Activated CD4-positive, alpha-beta T cell treated with anti-CD3 and anti-CD28 coated beads for 36 hours (primary cell): ENCODE measurements at places on chromosomes 1 and 21. TPM values are rescaled to one million over a fixed set of nuclear protein-coding genes. Genes with fewer than 3 reads are reported as not detected.

GRCh38 chr1:155062702-155063411 lies 683 bp upstream of the EFNA4 start:
- peaks cover 13% of the 10 kb centered on the region for H3K36me3 ChIP-seq
- H3K27ac ChIP-seq = peak overlapping the region; percentile 60
- no peaks in the 10 kb centered on the region for H3K27me3 ChIP-seq
- peak; percentile 92 for DNase-seq
- peak overlapping the region; percentile 83 for H3K4me3 ChIP-seq
- peaks cover 31% of the 10 kb centered on the region for H3K4me1 ChIP-seq

DNA sequence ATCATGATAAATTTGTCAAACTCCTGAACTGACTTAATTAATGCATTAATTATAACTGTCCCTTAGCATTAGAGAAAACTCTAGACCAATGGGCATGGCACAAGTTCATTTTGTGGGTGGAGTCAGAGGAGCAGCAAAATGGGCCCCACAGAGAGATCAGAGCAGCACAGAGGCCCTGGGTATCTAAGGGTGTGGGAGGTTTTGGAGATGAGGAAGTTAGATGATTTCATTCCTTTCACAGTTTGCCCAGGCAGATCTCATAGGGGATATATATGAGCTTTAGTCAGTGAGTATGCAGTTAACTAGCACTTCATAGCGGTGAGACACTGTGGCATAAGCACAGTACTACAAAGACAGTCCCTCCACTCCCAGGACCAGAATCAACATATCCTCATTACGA lies 117.3 kb downstream of the MAB21L3 start:
- H3K4me1 ChIP-seq = peaks cover 11% of the 10 kb centered on the region
- no peaks in the 10 kb centered on the region for H3K36me3 ChIP-seq
- no peak overlapping the region for H3K4me3 ChIP-seq
- no peaks in the 10 kb centered on the region for H3K27me3 ChIP-seq

GRCh38 chr1:99557546-99558202 lies 88.2 kb upstream of the PALMD start:
- peaks cover 5% of the 10 kb centered on the region for H3K27me3 ChIP-seq
- H3K4me3 ChIP-seq = no peak overlapping the region
- H3K27ac ChIP-seq = no peak overlapping the region
- H3K36me3 ChIP-seq = no peaks in the 10 kb centered on the region
- no peak for DNase-seq

- no peaks in the 10 kb centered on the region for H3K36me3 ChIP-seq
- no peak overlapping the region for H3K4me3 ChIP-seq
- DNase-seq = no peak
These were observed 97.2 kb downstream of the WDR64 start for GRCh38 chr1:241749041-241749944.

Gene C1QTNF12
- total RNA-seq = 1.6 TPM

Gene CNR2
- not detected for total RNA-seq
